ENCODE measurements at places on chromosomes 2 and 18. TPM values are rescaled to one million over a fixed set of nuclear protein-coding genes. Genes with fewer than 3 reads are reported as not detected.
A peak's percentile ranks its signal among the peaks of the same experiment; 100 is the strongest.

DNA sequence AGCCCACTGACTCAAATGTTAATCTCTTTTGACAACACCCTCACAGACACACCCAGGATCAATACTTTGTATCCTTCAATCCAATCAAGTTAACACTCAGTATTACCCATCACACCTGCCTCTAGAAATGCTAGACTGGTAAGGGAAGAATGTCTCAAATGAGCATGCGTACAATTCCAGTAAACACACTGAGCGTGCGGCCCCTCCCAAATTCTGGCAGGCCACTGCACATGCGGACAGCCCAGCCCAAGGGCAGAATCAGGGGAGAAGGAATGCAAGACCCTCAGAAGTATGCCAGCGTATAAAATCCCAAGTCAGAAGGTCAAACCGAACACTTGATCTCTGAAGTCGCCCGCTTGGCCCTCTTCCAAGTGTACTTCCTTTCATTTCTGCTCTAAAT is 7.6 kb upstream of the EMILIN2 start:
- no peak overlapping the region for H3K27ac ChIP-seq
- DNase-seq = no peak
- H3K4me3 ChIP-seq = no peak overlapping the region

DNA sequence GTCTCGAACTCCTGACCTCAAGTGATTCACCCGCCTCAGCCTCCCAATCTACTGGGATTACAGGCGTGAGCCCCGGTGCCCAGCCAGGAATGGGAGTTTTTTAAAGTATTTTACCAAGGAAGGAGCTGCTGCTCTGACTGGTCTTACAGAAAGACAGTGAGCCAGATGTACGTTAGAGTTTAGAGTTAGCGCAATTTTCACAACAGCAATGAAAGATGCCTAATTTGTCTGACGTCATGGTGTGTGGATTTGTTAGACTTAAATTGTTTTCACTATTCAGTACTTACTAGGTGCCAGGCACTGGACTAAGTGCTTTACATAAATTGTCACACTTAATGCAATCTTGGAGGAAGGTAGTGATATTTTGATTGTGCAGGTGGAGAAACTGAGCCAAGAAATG is 12.4 kb upstream of the RPL37A start:
- H3K27ac ChIP-seq = no peak overlapping the region
- no peaks in the 10 kb centered on the region for H3K27me3 ChIP-seq
- DNase-seq = no peak
- H3K4me1 ChIP-seq = peaks cover 2% of the 10 kb centered on the region

GRCh38 chr18:22985250-22985649 is 52.1 kb downstream of the RBBP8 start:
- no peaks in the 10 kb centered on the region for H3K4me1 ChIP-seq
- DNase-seq = no peak
- no peak overlapping the region for H3K4me3 ChIP-seq
- H3K36me3 ChIP-seq = peaks cover 4% of the 10 kb centered on the region
- H3K27me3 ChIP-seq = no peaks in the 10 kb centered on the region

- no peak overlapping the region for H3K27ac ChIP-seq
- no peak overlapping the region for H3K4me3 ChIP-seq
- no peaks in the 10 kb centered on the region for H3K36me3 ChIP-seq
- no peak for DNase-seq
- H3K4me1 ChIP-seq = no peaks in the 10 kb centered on the region
- H3K27me3 ChIP-seq = no peaks in the 10 kb centered on the region
Measured at GRCh38 chr2:155442088-155442487, 743.6 kb downstream of the KCNJ3 start.

DNA sequence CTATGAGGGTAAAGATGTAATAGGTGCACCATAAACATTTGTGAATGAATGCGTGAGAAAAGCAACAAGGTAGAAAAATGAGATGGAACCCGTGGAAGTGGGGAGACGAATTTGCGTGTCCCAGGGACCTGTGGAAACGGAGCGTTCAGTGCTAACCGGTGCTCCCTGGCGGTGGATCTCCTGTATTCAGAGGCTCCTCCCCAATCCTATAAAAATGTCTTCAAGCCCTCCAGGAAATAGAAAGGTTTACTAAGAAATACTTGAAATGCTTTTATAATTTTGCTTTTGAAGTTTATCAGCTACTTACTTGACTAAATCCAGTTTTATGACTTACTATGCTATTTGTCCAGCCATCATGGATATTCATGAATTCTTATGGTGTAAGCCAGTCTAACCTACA is 62.8 kb upstream of the RBM44 start:
- no peaks in the 10 kb centered on the region for H3K27me3 ChIP-seq
- H3K4me1 ChIP-seq = peaks cover 41% of the 10 kb centered on the region
- H3K36me3 ChIP-seq = peaks cover 33% of the 10 kb centered on the region

DNA sequence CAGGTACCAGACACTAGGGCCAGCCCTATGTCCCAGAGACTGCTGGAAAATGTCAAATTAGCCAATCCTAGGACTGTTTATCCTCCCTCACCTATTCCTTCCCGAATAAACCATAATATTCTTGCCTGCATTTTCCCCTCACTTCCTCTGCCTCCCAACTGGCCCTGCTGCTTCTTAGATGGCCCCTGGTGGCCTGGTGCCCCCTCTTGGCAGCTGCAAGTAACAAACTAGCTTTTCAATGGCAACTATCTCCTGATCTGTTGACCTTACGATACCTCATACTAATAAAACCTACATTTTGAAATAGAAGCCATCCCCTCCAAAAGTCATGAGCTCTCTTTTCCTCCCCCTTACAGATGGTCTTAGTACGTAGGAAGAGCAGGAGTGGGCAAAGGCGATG is 132.0 kb downstream of the ALPK2 start:
- no peak for DNase-seq
- H3K27me3 ChIP-seq = peaks cover 4% of the 10 kb centered on the region
- no peak overlapping the region for H3K4me3 ChIP-seq
- H3K36me3 ChIP-seq = no peaks in the 10 kb centered on the region

DNA sequence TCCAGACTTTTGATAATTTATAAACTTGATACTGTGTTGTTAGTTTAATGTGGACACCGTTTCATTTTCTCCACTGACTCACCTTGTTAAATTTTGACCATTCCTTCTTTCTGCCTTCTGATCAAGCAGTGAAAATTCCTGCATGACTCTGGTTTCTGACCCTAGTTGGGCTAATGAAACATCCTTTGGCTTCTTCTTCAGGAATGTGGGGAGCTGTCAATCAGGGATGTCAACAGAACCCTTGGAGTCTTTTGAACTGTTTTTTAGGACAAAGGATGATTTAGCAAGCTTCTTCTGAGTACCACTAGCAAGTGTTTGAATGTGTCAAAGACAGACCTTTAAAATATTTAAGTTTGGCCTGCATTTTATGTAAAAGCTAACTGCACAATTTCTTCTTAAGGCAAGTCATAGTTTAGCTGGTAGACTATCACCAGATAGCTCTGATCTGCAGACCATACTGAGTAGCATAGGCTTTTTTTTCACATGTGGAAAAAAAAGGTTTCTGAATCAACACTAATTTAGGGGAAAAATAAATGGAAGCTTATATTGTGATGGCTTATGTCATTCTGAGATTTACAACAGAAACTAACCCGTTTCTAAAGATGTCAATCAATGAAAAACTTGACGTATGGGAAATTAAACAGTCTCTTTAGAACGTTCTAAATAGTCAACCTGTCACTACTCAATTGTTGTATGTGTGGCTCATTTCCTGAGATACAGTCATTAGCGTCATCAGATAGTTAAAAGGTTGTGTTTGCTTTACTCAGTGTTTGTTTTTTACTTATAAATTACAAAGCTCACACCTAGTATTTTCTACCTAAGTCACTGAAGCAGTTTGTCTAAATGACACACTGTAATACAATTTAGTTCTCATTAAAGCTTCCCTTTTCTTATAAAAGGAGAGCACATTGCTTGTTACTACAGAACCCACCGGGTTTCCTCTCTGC is 311.4 kb downstream of the PTPRM start:
- no peaks in the 10 kb centered on the region for H3K27me3 ChIP-seq
- H3K4me1 ChIP-seq = no peaks in the 10 kb centered on the region
- DNase-seq = no peak
- no peaks in the 10 kb centered on the region for H3K36me3 ChIP-seq

GRCh38 chr2:202121532-202122162 is 48.6 kb downstream of the KIAA2012 start:
- no peak overlapping the region for H3K4me3 ChIP-seq
- no peak overlapping the region for H3K27ac ChIP-seq
- H3K27me3 ChIP-seq = no peaks in the 10 kb centered on the region
- H3K36me3 ChIP-seq = no peaks in the 10 kb centered on the region

DNA sequence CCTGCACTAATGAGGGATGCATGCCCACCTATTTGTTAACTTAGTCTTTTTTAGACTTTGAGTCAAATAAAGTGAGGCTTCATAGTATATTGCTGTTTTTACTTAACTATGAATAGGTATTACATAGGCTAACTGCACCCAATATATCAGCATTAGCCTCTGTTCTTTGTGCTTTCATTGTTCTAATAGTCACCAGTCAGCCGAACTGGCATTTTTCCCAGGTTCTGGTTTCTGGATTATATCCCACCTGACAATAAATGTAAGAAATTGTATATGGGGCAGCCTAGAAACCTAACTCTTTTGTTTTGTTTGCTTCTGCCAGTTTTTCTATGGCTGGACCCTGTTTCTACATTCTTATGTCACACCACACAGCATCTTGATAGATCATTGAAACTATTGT is 1672.4 kb upstream of the LRRTM1 start:
- no peaks in the 10 kb centered on the region for H3K27me3 ChIP-seq
- H3K4me1 ChIP-seq = no peaks in the 10 kb centered on the region
- peak; percentile 6 for DNase-seq

DNA sequence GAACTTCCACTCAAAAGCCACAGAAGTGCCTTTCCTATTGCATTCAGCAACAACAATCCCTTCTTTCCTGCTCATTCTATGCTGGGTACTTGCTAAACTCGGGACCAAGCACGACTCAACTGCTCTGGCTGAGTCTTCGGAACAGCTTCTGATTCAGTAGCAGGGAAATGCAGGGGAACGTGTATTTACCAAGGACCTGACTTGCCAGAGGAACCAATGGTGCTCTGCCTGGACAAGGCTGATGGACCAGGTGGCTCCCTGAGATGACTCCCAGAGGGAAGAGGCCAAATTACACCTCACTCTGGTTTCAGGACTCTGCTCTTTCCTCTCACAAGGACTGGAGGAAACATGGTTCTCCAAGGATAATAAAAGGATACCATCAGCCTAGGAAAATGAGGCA is 12.2 kb downstream of the CXCR2 start:
- H3K36me3 ChIP-seq = no peaks in the 10 kb centered on the region
- H3K4me1 ChIP-seq = no peaks in the 10 kb centered on the region
- peaks cover 25% of the 10 kb centered on the region for H3K27me3 ChIP-seq
- no peak for DNase-seq

Gene NEU2
- not detected for polyA plus RNA-seq

Gene ZNF396
- polyA plus RNA-seq = 1.00 TPM

Gene CAPG
- 34.3 TPM for polyA plus RNA-seq

Gene SLC14A1
- 0.75 TPM for polyA plus RNA-seq
